ENCODE measurements at places on chromosomes 12 and 14.

DNA sequence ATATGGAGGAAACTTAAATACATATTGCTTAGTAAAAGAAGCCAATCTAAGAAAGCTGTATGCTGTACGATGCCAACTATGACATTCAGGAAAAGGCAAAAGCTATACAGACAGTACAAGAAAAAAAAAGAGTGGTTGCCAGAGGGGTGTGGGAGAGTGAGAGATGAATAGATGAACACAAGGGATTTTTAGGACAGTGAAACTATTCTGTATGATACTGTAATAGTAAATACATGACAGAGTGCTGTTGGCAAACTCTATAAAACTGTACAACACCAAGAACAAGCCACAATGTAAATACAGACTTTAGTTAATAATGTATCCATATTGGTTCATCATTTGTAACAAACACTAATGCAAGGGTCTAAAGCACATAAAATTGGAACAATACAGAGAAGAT is 10.9 kb upstream of the MIPOL1 start:
- no peak for DNase-seq

DNA sequence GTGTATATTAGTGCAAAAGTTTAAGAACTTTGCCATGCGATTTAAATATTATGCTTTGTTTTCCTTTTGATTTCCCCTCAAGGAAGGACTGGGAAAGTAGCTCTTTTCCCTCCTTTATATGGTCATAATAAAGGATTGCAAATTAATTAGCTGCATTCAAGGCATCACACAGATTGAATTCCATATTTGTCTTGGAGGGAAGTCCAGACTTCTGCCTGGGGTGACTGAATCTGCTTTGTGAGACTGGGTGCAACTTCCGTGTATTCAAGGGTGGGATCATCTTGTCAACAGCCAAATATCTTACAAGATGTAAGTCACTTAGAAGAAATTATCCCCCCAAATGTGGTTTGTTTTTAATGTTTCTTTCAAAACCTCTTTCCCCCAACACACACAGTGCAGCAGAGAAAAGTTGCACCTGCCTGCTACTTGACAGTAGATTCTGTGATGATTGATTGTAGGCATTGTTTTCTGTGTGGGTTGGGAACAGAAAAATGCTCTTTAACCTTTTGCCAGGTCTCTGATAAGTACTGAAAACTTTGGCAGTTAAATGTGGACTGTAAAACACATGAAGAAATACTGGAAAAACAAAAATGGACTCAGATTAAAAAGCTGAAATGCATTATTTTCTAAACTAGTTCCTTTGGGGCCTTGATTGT is 28.4 kb downstream of the STK38L start:
- DNase-seq: no peak

DNA sequence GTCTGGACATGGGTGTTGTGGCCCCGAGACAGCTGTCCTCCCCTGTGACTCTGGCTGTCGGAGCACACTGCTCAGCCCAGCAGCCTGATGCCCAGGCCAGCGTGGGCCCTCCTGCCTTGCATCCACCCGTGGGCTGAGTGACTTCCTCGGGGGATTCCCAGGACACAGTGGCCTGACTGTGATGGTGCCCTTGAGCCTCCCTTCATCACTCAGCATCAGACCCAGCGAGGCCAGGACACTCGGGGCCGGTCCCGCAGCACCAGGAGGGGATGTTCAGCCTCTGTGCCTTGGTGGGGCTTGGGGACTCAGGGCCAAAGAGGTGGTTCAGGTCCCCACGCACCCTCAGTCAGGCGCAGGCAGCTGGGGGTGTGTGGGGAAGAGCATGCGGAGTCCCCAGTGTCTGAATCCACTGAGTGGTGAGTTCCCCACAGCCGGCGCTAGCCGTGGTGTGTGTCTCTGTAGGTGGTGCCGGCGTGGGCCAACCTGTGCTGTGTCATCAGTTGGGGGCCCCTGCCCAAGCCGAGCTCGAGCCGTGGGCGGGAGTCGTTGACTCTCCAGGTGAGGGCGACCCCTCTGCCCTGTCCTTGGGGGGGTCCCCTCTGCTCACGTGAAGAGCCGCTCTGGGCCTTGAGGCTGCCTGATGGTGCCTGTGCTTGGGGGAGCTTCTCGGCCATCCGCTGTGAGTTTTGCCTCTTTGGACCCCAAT is 185.8 kb downstream of the ADGRD1 start:
- no peak for DNase-seq

- DNase-seq: no peak
These were observed 14.6 kb downstream of the MEG3 start for GRCh38 chr14:100840286-100841065.

GRCh38 chr14:87407344-87407743 is 585.6 kb downstream of the GALC start:
- DNase-seq: no peak

GRCh38 chr14:95667249-95667693 is 19.0 kb upstream of the TCL1B start:
- DNase-seq: no peak

DNA sequence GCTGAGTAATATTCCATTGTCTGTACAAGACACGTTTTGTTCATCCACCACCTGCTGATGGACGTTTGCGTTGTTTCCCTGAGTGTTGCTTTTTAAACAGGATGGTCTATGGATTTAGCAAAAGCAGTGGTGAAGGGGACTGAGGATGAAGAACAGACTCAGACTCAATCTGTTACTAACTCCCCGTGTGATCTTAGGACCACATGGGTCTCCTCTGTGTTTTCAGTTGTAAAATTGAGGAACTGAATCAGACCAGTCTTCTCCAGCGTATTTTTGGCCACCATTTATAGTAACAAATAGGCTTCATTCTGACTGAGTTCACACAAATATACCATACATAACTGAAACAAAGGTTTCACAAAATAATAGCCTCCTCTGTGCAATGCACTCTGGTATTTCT is 85.6 kb downstream of the FOXN3 start:
- no peak for DNase-seq

GRCh38 chr14:29906256-29906870 is 21.3 kb downstream of the PRKD1 start:
- DNase-seq: no peak

GRCh38 chr12:128078301-128078971 is 188.5 kb upstream of the TMEM132C start:
- DNase-seq: no peak

GRCh38 chr14:30884901-30885300 is 10.5 kb downstream of the COCH start:
- DNase-seq: no peak

DNA sequence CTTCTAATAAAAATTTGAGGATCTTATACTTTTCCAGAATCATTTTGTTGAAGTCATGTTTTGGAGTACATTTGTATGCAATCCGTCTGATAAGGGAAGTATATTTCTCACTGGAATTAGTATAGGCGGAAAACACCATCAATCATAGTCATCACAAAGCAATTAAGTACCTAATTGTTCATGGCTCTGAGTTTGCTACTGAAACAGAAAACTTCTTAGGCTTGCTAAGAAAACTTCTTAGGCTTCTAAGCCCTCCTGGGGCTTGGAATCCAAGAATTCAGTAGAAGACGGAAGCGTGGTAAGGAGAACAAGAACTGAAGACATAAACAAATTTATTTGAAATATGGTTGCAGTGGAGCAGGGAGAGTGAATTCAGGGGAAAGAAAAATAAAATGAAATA is 636.3 kb downstream of the DIO2 start:
- no peak for DNase-seq

GRCh38 chr14:57866199-57866705 is 360 bp upstream of the SLC35F4 start:
- no peak for DNase-seq

GRCh38 chr12:76820888-76821482 is 57.1 kb downstream of the ZDHHC17 start:
- DNase-seq: no peak

- DNase-seq: no peak
These were observed 229.4 kb downstream of the ERC1 start for GRCh38 chr12:1220127-1221092.

DNA sequence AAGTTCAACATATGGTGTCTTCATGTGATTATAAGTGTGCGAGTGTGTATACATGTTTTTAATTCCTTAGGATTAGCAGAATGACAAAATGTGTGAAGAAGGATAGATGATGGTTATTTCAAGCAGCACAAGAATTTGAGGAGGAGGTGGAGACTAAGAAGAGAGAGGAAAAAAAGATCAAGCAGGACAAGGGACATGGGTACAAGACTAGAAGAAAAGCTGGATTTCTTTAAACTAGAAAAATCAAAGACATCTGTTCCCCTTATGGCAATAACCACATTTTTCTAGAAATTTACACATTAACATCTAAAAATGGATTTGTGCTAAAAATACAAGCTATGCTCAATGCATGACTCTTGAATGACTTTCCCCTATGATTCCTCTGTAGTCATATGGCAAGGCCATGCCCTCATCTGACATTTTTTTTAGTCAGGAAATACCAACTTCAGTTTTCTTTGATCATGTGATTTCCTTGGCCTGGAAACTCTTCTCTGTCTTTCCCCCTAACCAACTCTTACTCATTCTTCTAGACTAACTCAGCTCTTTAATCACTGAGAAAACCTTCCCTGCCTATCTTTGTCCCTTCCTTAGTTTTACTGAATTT is 435.8 kb downstream of the NRXN3 start:
- DNase-seq: no peak

GRCh38 chr12:32379667-32380066 is 19.7 kb upstream of the FGD4 start:
- no peak for DNase-seq

DNA sequence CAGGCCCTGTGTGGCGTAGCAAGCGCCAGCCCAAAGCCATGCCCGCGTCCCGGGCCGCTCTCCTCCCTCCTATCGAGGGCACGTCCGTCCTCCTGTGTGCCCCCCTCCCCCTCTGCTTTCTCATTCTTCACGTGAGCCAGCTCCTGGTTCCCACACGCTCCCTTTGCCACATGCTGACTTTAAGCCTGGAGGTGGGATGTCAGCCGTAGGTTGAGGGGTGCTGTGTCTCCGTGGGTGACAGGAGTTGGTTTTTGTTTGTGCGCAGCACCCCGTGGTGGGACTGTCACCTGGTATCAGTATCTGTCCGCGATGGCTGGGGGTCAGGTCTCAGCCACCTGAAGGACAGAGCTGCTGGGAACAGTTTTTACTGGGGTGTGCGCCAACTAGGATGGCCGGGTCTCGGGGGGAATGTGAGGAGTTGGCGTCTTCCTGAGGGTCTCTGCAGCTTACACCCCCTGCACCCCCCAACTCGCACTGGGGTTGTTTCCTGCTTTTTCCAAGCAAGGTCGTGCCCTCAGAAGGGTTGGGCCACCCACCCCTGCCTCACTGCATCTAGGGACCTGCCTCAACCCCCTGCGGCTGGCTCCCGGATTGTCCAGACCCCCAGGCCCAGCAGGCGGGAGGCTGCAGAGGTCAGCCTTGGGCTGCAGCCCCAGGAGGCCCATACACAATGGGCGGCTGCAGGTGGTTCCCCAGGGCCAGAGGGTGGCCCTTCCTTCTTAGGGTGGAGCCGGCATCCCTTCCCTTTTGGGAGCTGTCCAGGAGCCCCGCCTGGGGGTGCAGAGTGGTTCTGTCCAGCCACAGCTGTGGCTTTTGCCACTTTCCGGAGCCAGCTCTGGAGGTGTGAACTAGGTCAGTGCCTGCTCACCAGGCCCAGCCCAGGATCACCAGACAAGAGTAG is 7.3 kb downstream of the ULK1 start:
- DNase-seq: no peak

DNA sequence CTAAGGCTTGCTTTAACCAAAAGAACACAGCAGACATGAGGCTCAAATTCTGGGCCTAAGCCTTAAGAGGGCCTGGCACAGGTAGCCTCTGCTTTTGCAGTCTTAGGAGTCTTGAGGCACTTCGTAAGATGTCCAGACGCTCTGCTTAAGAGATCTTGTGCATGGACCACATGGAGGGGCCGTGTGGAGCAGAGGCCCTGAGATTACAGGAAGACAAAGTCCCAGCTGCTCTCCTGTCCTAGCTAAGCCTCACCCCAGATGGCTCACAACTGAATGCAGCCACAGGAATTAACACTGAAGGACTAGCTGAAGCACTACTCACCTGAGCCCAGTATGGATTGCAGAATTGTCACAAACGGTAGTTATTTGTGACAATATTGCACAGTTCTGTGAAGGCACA is 446.0 kb downstream of the PDZRN4 start:
- DNase-seq: no peak

DNA sequence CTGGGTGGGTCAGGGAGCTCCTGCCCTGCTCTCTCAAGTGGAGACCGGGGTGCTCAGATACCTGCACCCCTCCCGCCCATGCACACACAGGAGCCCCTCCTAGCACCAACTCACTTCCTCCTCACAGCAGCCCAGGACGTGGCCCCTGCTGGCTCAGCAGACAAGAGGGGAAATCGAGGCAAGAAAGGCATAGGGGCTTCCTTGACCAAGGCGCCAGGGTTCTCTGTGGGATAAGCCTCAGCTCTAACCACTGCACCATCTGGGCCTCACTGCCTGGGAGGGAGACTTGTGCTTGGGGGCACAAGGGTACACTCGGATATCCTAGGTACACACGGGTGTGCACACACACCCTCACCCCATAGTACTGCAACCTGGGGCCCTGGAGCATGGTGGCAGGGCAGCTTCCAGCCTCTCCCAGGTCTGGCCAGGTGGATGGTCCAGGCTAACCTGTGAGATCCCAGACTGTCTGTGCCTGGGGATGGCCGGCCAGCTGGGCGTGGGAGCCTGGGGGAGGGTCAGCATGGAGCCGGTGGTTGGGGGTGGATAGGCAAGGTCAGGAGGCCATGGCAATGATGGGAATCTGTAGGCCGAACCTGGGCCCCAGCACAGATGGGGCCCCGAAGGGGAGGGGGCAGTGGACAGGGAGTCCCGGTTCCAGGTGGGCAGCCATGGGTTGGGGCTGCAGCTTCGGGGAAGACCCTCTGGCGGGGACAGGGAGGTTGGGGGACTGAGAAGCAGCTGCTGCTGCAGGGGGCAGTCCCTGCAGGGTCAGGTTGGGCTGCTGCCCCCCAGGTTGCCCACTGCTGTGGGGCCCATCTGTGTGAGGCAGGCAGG is 312.4 kb downstream of the TMEM121 start:
- no peak for DNase-seq

DNA sequence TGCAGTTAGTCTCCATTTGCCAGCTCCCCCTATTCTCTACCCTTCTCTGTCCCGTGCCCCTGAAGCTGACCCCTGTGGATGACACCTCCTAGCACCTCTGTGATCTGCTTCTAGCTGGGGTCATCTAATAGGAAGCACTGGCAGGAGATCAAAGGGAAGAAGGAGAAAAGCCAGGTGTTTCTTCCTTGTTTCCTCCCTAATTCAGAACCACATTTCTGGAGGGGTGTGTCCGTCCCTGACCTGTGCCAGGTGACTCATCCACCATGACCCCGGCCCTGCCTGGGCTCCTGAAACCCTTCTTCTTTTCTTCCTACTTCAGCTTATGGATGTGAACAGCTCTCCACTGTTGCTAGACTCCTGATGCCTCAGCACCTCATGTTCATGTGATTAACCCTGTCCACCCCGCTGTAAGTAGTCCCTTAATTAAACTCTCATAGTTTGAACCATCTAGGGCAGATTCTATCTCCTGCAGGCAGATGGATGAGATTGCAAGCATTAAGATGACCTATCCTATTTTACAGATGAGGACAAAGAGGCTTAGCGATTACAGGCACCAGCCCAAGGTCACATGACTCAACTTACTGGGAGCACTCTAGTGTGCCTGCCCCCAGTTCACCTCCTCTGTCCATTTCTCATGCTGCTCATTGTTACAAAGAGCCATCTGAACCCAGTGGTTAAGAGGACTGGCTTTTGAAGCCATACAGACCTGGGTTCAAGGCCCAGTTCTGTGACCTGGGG is 770.5 kb downstream of the MED13L start:
- DNase-seq: no peak

- no peak for DNase-seq
These were observed 63.9 kb upstream of the GALNT9 start for GRCh38 chr12:132393245-132393795.
